ENCODE measurements at places on chromosomes 6 and 20.

- DNase-seq: no peak
Measured at GRCh38 chr6:156650896-156651390, 126.2 kb upstream of the ARID1B start.

GRCh38 chr6:147974376-147974775 lies 368.3 kb upstream of the SASH1 start:
- DNase-seq: no peak

DNA sequence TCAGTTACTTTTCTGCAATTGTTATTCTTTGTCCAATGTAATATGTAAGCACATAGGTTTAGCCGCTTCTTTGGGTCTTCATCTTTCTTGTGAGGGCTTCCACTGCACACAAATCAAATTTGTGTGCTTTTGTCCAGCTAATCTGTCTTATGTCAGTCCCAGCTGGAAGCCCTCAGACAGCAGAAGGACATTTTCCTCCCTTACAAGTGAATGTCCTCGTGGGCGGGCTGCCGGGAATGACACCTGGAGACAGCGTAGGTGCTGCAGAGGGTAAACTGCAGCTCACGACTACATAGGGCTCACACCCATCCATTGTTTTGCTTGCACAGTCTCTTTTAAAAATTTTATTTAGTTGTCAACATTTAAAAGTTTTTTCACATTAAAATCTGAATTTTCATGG lies 24.6 kb upstream of the PPP1R14C start:
- DNase-seq: no peak

DNA sequence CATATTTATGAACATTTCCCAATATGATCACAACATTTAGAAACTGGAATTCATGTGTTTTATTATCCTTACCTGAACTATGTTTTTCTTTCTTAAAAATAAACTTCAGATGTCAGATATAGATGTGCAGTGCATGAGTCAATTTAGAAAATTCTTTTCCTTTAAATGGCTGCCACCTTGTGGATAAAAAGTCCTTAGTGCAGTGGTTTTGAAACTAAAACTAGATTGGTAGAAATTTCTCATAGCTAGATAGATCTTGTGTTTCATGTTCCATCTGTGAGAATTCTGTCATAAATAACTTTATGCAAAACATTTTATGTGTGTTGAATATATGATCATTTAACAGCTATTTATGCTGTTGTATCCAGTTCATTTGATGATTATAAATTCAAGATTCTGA lies 134.9 kb downstream of the KLHL32 start:
- DNase-seq: peak; percentile 26

DNA sequence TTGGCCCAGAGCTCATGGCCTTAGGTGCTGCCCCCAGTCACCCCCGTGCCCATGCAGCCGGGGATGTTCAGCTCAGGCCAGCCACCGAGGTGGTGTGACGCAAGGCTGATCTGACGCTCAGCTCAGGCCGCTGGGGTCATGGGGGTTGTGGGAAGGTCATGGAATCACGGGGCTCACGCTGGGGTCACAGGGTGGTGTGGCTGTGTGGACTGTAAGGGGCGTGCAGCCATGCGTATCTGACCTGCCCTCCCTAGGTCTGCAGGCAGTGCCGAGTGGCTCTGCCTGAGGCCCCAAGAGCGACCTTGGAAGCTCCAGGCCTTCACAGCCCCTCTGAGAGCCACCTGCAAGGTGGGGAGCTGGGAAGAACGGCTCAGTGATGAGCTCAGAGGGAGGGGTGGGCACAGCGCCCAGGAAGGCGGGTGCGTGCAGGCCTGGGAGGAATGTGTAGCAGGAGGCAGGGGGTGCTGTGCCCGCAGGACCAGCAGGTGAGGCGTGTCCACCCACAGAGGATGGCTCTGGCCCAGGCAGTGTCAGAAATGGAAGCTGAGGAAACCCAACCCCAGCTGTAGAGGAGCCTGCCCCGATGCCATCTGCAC lies 27.8 kb downstream of the CHRNA4 start:
- no peak for DNase-seq

- DNase-seq: no peak
Measured at GRCh38 chr20:38269040-38269439, 8.5 kb upstream of the KIAA1755 start.

DNA sequence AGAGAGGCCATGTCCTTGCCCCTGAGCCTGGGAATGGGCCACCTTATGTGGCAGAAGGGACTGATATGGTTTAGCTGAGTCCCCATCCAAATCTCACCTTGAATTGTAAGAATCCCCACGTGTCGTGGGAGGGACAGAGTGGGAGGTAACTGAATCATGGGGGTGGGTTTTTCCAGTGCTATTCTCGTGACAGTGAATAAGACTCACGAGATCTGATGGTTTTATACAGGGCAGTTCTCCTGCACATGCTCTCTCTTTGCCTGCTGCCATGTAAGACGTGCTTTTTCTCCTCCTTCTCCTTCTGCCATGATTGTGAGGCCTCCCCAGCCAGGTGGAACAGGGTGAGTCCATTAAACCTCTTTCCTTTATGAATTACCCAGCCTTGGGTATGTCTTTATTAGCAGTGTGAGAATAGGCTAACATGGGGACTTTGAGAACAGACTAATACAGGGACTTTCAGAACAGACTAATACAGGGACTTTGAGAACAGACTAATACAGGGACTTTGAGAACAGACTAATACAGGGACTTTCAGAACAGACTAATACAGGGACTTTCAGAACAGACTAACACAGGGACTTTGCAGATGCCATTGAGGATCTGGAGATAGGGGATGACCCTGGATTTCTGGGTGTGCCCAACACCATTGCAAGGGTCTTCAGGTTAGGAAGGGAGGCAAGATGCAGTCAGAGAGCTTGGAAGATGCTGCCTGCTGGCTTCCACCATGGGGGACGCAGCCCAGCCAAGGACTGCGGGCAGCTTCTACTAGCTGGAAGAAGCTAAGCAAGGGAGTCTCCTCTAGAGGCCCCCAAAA lies 86.9 kb downstream of the RAMACL start:
- DNase-seq: peak; percentile 27

- DNase-seq: no peak
Measured at GRCh38 chr6:562052-562676, 94.7 kb downstream of the HUS1B start.

DNA sequence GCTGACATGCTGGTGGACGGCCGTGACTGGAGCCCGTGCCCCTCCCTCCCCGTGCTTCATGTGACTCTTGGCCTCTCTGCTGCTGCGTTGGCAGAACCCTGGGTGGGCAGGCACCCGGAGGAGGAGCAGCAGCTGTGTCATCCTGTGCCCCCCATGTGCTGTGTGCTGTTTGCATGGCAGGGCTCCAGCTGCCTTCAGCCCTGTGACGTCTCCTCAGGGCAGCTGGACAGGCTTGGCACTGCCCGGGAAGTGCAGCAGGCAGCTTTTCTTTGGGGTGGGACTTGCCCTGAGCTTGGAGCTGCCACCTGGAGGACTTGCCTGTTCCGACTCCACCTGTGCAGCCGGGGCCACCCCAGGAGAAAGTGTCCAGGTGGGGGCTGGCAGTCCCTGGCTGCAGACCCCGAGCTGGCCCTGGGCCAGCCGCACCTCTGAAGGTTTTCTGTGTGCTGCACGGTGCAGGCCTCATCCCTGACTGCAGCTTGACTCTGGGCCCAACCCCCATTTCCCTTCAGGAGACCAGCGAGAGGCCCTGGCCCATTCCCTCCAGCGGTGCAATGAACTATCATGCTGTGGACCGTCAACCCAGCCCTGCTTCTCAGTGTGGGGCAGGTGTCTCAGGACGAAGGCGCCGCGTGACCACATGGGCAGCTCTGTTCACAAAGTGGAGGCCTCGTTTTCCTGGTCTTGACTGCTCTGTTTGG lies 8.1 kb downstream of the NPBWR2 start:
- no peak for DNase-seq

GRCh38 chr6:44495036-44495901 lies 107.8 kb downstream of the CDC5L start:
- DNase-seq: no peak

DNA sequence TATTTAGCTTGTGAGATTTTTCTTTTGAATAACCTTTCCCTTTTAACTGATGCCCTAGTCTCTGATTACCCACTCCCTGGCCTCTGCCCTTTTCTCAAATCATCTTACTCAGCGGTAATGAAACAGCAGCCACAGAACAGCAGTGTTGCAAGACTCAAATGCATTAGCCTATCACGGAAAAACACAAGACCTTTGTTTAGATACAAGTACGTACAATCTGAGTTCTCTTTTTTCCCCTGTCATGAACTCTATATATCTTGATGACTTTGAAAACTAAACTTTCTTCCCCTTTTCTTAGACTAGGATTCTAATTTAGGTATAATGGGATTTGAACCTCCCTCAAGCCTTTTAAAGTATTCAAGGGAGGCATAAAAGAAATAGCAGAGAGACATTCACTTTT lies 1034.9 kb downstream of the EYS start:
- no peak for DNase-seq

DNA sequence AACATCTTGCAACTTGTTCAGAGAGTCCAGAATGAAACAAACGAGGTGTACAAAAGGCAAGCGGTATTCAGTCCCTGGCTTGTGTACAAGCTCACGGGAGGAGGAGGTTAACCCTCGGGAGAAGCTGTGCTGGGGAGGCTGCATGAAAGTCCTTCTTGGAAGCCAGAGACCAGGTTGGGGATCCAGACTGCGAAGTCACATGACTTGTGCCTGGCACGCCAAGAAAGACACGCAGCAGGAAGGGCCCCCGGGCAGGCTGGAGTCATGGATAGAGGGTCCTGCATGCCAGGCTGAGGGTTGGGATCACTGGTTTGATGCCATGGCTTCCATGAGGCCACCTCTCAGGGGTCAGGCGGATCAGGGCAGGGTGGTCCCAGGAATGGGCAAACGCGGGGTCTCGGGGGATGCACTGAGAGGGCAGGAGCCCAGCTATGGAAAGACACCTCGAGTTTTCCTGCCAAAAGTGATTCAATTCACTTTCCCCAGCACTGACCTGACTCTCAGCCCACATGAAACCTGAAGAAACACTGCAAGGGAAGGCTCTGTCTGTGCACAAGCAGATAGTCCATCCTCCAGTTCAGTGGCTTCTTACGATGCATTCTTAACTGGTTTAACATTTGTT lies 79.4 kb downstream of the DLL1 start:
- DNase-seq: no peak

DNA sequence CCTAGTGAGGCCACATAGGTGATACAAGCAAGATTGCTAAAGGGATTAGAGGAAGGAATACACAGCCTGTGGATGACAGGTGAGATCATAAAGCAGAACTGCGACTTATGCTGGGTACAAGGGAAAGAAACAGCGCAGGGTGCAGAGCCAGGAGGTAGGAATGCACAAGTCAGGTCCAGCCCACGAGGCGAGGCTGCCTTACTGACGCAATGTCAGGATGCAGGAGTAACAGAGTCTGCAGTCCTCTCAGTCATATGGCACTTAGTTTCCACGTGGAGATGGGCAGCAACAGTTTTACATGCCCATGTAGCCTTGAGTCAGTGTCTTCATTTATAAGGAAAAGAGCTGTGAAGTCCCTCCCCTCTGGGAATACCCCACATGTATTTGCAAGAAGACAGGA lies 210.9 kb downstream of the SYNE1 start:
- DNase-seq: no peak

- no peak for DNase-seq
Measured at GRCh38 chr6:67608099-67608749, 1026.9 kb upstream of the ADGRB3 start.

DNA sequence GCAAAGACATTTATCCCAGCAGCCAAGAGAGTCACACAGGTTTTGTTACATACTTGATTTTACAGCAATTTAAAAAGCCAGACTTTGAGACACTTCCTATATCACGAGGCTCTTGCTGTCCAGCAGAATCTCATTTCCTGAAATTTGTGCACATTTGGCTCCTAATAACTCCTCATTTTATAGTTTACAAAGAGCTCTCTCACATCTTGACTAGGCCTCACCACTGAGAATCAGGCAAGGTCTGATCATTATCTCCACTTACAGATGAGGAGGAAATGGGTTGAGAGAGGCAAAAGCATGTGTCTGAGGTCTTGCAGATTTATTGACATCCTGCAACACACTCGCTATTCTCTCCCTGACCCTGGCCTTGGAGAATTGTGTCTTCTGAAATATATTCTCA lies 426.8 kb downstream of the MAFB start:
- DNase-seq: no peak

- no peak for DNase-seq
Measured at GRCh38 chr6:112480553-112480952, 133.4 kb downstream of the RFPL4B start.
